NK-92 treated with Interleukin-12 subunit alpha and Interleukin-12 subunit beta, amount 100 ng/mL, for 24 hours (cell line): ENCODE measurements at places on chromosomes 3 and 15.

DNA sequence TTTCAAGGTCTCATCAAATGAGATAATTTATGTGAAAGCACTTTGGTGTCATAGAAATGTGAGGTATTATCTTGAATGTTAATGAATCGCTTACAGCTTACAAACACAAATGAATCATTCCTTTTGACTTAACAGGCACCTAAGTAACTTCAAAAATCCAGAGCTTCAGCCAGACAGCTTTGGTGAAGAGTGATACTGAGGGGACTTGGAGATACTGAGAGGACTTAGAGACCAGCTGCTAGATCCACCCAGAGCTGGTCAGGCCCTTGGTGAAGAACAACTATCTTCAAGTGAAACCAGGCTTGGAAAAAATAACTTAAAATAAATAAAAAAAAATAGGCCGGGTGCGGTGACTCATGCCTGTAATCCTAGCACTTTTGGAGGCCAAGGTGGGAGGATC, 16.2 kb upstream of the ZFYVE19 start:
- DNase-seq: no peak

- DNase-seq: no peak
Observed at GRCh38 chr15:40219801-40220200, 19.1 kb upstream of the PAK6 start.

- DNase-seq: no peak
Observed at GRCh38 chr3:119308355-119308754, 14.2 kb downstream of the ARHGAP31 start.

DNA sequence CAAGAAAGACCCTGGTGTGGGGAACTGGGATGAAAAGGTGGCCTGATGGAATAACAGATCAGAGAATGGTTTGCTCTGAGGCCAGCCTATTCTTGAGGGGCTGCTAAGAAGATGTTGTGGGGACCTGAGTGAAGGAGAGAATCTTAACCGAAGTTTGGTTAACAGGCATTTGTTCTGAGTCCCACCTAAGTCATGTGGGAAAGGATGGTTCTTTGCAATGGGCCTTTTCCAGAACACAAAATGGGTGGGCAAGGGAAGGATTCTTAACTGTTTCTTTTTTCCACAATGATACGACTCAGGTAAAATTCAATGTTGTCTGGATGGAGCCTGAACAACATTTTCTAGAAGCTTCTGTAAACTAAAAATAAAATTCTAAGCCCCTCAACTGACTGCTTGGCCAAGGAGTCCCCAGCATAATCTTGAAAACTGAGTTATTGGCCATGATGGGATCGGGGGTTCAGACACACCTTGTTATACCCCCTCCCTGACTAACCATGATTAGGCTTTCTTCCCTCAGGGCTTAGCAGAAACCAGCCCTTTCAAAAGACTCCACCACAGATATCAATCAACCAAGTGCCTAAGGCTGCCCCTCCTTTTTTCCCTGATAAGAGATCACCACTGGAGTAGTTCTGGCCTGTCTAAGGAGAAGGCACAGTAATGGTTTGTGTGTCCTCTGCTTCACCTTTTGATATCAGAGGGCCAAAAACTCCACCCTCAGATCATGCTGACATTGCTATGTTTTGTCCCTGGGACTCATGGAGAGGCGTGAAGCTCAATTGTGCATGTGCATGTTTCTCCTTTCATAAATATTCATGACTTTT, 30.1 kb downstream of the SCN11A start:
- DNase-seq: no peak

DNA sequence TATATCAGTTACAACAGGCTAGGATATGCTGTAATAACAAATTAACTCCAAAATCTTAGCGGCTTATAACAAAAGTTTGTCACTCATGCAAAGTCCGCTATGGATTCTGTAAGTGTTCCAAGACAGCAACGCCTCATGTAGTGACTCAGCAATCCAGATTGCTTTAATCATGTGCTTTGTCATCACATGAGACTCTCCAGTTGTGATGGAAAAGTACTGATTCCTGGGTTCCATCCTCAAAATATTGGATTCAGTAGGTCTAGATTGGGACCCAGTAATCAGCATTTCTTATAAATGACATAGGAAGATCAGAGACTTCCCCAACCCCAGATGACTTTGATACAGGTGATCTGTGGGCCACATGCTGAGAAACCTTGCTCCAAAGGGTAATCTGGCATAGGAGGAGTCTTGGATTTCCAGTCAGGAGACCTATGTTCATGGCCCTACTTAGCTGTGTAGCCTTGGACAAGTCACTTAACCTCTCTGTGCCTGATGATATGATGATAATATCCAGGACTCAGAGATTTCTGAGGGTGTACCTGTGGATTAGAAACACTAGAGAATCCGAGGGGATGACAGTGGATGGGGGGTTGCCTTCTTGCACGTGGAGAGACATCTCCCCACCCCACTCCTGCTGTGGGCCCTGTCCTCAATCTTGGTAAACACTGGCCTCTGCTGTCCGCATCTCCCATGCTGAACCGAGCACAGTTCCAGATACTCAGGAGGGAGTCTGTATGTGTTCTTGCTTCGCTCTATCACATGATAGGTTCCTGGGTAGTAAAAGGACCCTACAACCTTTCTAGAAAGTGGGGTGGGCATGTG, 65.5 kb downstream of the CORO2B start:
- DNase-seq: no peak
